ENCODE measurements at places on chromosomes 6 and 20. TPM values are rescaled to one million over a fixed set of nuclear protein-coding genes. Genes with fewer than 3 reads are reported as not detected.

- no peak for DNase-seq
Observed at GRCh38 chr6:52526634-52527033, 50.2 kb downstream of the TRAM2 start.

STX11 gene
- 1.0 TPM for polyA plus RNA-seq

DNA sequence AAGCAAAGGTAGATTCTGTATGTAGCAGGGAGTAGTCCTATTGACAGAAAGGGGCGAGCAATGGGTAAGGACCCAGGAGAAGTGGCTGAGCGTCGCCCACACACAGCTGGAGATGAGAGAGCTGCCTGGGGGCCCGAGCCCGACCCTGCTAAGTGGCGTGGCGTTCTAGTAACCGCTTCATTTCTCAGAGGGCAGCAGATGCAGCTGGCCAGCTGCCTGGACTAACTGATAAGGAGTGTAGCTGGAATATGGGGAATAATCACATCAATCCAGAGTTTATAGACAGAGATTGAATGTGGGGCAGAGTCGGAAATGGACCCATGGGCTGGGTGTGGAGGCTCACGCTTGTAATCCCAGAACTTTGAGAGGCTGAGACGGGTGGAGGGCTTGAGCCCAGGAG lies 64.4 kb downstream of the EZR start:
- no peak for DNase-seq

DYNLT2 gene
- polyA plus RNA-seq = 7.2 TPM

TIAM2 gene
- polyA plus RNA-seq = 20.3 TPM

HCK gene
- 6.9 TPM for polyA plus RNA-seq

DNA sequence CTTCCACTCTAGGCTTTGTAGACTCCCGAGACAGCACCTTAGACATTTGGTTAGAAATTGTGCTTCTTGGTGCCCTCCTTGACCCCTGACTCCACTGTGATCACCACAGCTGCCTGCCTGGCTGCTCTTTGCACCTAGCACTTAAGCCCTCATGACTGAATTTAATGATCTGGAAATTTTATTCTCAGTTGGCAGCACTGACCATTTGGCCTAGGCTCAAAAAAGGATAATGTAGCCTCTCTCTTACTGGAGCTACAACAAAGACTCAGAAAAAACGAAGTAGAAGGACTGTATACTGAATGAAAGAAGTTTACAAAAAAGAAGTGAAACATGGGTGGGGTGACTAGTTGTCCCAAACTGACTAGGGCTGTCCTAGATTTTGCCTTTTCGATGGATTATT lies 11.3 kb upstream of the ABRACL start:
- peak; percentile 55 for DNase-seq

DNA sequence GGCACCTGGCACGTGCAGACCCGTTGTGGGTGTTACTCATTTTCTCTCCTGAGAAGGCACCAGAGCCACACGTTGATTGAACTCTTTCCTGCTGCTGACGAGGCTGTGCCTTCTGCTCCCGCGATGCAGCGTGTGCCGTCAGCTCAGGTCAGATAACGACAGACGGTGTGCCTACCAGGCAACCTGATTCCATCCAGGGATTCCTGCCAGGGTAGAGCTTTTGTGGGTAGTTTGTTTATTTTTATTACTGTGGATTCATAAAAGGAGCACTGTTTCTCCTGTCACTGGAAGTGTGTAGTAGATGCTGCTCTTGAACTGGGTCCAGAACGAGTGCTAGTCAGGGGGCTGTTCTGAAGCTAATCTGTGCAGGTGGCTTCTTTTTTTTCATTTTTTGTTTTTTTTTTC lies 20.7 kb downstream of the PRPF6 start:
- no peak for DNase-seq

GRCh38 chr20:4335722-4336121 lies 320.4 kb upstream of the RNF24 start:
- no peak for DNase-seq

TMEM74B gene
- 37.4 TPM for polyA plus RNA-seq

DNA sequence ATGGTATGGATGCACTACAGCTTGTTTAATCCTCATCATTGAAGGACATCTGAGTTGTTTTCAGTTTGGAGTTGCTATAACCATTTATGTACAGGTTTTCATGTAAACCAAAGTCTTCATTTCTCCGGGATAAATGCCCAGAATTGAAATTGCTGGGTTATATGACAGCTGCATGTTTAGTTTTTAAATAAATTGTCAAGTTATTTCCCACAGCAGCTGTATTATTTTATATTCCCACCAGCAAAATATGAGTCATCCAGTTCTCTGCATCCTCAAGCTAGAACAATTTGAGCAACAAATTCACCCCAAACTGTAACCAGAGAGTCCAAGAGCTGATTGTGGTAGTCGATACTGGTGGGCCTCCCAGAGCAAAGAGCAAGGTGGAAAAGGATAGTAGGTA lies 161.0 kb upstream of the PRND start:
- DNase-seq = no peak

GRCh38 chr20:24465159-24465558 lies 4.3 kb upstream of the SYNDIG1 start:
- DNase-seq = no peak

ALDH8A1 gene
- 3.0 TPM for polyA plus RNA-seq

- DNase-seq = no peak
Observed at GRCh38 chr6:165833355-165833754, 170.3 kb upstream of the PDE10A start.

RGS17 gene
- 30.3 TPM for polyA plus RNA-seq

MDFI gene
- 151 TPM for polyA plus RNA-seq
